ENCODE measurements at places on chromosomes 3 and 15. TPM values are rescaled to one million over a fixed set of nuclear protein-coding genes. Genes with fewer than 3 reads are reported as not detected.

The OPA1 gene
- 47.0 TPM for total RNA-seq

The EPB42 gene
- not detected for total RNA-seq

The MUC20 gene
- 2.9 TPM for total RNA-seq

The HAPLN3 gene
- 5.3 TPM for total RNA-seq

The CAMK2N2 gene
- not detected for total RNA-seq

The THPO gene
- not detected for total RNA-seq

Measured in sigmoid colon (tissue), 7 donors.